ENCODE measurements at places on chromosomes 3 and 15.

- DNase-seq, result no peak
These were observed 1.9 kb downstream of the BCL2A1 start for GRCh38 chr15:79969146-79969545.

GRCh38 chr3:132210476-132211346 is 106.5 kb upstream of the ACP3 start:
- DNase-seq, result no peak

DNA sequence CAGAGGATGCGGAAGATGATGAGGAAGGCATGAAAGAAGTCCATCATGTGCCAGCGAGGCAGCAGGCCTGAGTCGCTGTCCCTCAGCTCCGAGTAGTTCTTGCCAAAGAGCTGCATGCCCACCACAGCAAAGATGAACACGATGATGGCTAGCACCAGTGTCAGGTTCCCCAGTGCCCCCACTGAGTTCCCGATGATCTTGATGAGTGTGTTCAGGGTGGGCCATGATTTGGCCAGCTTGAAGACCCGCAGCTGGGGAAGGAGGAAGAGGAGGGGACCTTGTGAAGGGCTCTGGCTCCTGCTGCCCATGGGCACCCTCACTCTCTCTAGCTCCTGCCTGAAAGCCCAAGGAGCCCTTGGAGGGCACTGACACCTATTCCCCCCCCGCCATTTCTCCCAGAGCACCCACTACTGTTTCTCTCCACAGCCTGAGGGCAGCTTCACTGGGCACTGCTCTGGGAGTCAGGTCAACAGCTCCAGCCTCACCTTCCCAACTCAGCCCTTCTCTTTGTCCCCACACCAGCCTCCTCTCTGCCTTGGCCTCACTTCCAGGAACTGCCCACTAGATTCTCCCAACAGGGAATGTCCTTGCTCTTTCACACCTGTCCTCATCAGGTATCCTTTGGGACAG is 63.6 kb downstream of the SCN5A start:
- no peak for DNase-seq

GRCh38 chr3:196175722-196176121 is 35.5 kb downstream of the ZDHHC19 start:
- no peak for DNase-seq

- DNase-seq, result peak; percentile 55
These were observed 94.8 kb downstream of the ABHD5 start for GRCh38 chr3:43785551-43785950.

- no peak for DNase-seq
These were observed 12.9 kb upstream of the ANKRD28 start for GRCh38 chr3:15810702-15811101.

- no peak for DNase-seq
These were observed 74.1 kb upstream of the PLXNA1 start for GRCh38 chr3:126908752-126909275.

GRCh38 chr3:66023738-66024385 is 14.9 kb downstream of the MAGI1 start:
- no peak for DNase-seq

- peak; percentile 21 for DNase-seq
These were observed 1.7 kb downstream of the LRRC2 start for GRCh38 chr3:46564190-46565021.

GRCh38 chr3:10085738-10086137 is 22.3 kb downstream of the FANCD2OS start:
- DNase-seq, result no peak

DNA sequence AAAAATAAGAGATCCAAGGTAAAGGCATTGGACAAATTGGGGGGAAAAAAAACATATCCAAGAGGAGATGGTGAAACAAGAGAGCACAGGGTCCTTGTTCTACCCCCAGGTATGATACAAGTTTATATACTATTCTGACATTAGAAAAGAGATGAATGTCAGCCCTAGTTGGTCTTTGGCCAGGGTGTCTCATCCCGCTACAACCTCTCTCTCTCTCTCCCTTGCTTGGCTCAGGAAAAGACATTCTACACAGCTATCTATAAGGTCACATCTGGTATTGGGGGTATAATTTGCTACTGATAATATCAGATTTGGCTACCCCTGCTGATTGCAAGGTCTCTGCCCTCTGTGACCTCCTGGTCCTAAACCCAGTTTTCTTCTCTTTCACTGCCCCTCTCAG is 117.2 kb downstream of the GOLIM4 start:
- no peak for DNase-seq

DNA sequence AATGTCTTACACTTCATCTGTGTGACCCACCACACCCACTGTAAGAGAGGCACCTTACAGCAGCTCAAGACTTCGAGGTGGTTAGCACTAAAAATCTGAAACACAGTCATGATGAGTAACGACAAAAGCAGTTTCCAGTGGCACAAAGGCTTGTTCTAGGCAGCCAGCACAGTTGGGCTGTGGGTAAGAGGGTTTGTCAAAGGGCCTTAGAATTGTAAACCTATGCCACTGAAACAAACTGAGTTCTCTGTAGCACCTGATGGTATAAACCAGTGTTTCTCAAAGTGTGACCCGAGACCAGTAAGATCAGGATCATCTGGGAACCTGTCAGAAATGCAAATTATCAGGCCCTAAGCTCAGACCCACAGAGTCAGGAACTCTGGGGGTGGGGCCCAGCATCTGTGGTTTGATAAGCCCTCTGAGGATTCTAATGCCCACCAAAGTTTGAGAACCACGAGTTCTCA is 36.5 kb downstream of the DAPK2 start:
- DNase-seq, result peak; percentile 56

DNA sequence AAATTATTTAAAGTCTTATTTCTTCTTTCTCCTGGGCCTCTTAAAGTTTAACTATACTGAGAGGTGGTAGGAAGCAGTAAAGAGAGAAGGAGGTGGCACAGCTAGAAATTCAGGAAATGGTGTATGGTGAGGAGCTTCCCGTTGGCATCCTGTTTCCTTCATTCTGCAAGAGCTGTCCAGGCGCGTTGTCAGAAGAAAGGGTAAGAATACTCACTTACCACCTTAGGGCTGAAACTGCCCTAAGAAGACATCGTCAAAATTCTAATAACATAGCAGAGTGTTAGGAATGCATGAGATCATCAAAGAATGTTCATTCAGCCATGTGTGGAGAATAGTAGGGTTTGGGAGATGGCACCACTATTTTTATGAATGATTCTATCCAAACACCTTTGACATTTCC is 699.6 kb downstream of the MCTP2 start:
- no peak for DNase-seq

DNA sequence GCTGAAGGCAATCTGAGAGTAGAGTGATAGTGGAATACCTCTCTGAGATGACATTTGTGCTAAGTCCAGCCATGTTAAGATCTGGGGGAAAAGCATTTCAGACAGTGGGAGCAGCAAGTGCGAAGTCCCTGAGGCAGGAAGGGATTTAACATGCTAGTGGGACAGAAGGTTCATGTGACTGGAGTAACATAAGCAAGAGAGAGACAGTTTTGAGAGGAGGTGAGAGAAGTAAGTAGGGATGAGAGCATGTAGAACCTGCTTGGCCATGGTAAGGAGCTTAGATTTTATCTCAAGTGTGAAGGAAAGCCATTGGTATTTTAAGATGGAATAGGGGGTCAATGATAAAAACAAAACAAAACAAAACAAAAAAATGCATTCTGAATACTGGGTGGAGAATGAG is 358.6 kb upstream of the KCNH8 start:
- no peak for DNase-seq

GRCh38 chr3:155064920-155065319 is 15.2 kb upstream of the MME start:
- DNase-seq, result no peak

GRCh38 chr15:40930430-40931299 is 1.5 kb downstream of the DLL4 start:
- DNase-seq, result peak; percentile 46

DNA sequence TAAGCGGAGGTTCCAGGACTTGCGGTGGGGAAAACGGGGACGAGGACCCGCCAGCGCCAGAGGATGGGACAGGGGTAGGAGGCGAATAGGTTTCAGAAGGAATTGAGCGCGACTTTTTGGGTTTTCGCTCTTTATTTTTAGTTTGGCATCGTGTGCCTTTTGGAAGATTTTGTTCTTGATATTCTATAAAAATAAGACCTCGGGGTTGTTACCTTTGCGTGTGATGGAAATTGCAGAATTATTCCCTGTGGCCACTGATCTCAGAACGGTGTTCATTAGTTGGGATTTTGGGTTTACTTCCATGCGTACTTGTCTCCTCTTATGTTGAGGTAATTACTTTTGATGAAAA is 453 bp upstream of the CCDC14 start:
- no peak for DNase-seq

DNA sequence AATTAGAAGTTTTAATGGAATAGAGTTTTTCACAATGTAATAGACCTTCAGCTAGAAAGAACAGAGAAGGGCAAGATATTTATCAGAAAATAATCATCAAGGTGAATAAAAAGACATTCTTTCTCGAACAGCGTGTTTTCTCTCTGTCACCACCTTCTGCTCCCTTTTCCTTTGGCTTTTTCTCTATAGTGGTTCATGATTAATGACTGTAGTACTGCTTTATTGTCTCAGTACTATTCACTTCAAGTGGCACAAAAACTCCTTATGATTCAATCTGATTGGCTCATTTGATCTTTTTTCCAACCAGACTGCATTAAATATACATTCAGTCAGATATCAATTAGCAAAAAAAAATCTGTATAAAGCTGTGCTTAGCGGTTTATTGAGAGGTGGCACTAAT is 516.0 kb downstream of the OTOL1 start:
- no peak for DNase-seq

- DNase-seq, result peak; percentile 27
These were observed 18.2 kb upstream of the EOGT start for GRCh38 chr3:69031635-69032034.

DNA sequence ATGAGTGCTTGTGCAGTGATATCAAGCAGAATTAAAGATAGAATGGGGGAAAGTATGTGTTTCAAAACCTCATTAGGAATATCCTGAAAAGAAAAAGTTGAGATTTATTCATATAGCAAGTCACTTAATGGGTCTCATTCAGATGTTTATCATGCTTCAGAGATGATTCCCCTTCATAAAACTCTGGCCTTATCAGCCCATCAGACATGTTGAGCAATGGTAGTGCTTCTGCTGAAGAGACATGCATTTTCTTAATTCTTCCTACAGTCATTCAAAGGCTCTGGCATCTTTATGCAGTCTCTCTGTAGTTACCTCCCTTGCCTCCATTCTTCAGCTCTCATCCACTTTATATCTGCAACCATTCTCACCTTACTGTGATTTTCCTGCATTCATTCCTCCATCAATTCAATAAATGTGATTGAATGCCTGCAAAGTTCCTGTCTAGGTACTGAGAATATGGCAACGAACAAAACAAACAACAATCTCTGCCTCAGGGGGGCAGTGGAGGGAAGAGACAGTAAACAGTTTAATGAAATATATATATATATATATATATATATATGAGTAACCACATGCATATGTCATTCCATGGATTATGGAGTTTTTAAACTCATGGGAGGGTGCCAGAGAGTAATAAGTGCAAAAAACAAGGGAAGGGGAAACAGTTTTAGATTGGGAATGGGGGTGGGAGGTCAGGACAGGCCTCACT is 138.5 kb downstream of the NECTIN3 start:
- DNase-seq, result peak; percentile 97

GRCh38 chr15:57272771-57273357 is 103.4 kb upstream of the CGNL1 start:
- no peak for DNase-seq

DNA sequence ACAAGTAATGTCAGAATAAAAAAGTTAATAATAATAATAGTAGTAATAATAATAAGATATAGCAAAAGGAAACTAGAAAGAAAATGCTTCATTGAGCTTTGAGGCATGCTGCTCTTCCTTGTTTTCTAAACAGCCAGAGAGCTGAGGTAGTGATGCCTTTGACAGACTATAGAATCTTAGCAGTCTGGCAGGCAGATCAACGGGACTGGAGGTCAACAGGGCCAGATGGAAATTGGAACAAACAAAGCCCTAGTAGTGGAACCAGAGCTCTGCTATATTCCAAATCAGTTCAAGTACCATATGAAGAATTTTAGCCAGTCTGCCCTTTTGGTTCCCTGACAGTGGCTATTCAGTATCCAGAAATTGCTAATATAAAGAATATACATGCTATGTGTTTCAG is 278.6 kb downstream of the NLGN1 start:
- DNase-seq, result no peak
